ENCODE measurements at places on chromosomes 6 and 20.
A peak's percentile ranks its signal among the peaks of the same experiment; 100 is the strongest.

GRCh38 chr6:152338335-152339125 is 298.6 kb downstream of the SYNE1 start:
- no peak for DNase-seq

GRCh38 chr6:53593001-53593488 is 48.1 kb upstream of the GCLC start:
- DNase-seq, result no peak

GRCh38 chr6:37021356-37022129 is 16.1 kb downstream of the FGD2 start:
- DNase-seq, result no peak

- DNase-seq, result no peak
These were observed 27.8 kb upstream of the MYCT1 start for GRCh38 chr6:152669895-152670294.

DNA sequence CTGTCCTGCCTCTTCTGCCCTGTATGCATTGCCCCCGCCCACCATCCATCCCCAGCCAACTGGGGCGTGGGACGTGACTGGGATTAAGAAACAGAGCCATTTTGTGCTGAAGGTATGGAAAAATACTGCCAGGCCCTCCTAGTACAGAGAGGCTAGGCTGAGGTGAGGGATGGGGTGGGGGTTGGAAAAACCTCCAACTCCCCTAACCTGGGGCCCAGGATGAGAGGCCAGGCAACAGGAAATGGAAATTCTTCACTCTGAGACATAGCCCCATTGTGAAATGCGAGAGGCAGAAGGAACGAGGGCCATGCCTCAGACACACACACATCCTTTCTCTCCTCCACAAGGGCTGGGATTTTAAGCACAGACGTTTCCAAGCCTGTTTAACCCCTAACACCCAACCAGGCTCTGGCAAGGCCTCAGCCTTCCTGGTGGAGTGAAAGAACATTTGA is 19.9 kb downstream of the KCNK5 start:
- no peak for DNase-seq

DNA sequence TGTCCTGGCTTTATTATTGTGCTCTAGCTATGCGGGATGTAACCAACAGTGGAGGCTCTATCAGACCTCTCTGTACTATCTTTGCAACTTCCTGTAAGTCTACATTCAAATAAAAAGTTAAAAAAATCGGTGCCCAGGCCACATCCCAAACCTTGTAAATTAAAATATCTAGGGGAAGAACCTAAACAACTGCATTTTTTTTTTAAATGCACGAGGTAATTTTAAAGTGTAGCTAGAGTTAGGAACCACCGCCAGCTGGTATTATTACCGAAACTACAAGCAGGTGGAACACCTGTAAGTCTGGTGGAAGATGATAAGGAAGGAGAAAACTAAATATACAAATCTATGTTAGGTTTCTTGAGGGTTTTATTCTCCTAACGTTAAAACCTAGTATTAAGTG is 34.5 kb upstream of the ID4 start:
- DNase-seq, result no peak

- no peak for DNase-seq
These were observed at the start of gene PTPRK for GRCh38 chr6:128520436-128521281. Gene PTPRK, minus strand, starts transcription at chr6:128520599. Its CDS starts 241 bp downstream, at chr6:128520358.

DNA sequence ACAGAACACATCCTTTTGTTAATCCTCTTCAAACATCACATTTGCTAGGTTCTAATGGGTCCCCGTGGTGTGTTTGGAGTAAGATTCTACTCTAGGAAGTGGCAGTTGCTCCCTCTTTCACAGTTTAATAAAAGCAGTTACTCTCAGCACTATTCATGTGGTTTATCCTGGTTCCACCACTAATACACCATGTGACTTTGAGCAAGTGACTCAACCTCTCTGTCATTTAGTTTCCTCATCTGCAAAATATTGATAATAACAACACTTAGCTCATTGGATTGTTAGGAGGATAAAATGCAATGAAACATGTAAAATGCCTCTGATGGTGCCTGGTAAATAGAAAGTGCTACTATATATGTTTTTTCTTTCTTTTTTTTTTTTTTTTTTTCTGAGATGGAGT is 488.0 kb upstream of the NOX3 start:
- DNase-seq, result no peak

DNA sequence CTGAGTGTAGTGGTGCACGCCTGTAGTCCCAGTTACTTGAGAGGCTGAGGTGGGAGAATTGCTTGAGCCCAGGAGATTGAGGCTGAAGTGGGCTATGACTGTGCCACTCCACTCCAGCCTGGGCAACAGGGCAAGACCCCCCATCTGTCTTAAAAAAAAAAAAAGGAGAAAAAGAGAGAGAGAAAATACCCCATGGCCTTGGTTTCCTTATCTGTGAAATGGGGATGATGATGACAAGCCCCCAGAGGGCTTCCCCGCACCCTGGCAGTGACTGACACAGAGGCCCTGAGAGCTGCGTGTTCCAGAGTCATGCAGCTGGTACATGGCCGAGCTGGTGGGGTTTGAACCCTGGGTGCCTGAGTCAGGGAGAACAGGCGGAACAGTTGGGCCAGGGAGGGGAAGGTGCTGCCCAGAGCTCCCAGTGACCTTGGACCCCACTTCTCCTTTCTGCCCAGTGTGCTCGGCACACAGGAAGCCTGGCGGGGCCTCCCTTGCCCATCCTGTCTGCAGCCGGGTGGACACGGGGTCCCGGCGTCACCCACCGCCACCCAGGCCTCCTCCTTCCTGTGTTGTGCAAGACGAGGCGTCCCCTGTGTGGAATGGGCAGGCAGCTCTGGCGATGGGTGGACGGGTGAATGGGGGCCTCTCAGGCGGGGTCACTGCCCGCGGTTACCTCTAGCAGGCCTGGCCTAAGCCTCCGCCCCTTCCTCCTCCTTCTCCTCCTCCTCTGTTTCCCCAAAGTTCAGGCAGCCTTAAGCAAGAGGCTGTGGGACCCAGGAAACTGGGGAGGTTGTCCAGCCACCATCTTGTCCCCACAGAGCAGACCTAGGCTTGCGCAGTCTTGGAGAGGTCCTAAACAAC is 84.2 kb downstream of the CEBPB start:
- no peak for DNase-seq

- DNase-seq, result no peak
These were observed 231.0 kb downstream of the HIVEP2 start for GRCh38 chr6:142713959-142714358.

GRCh38 chr6:84095156-84095555 is 61.6 kb downstream of the MRAP2 start:
- DNase-seq, result no peak

GRCh38 chr6:28542440-28543296 is 17.0 kb downstream of the GPX5 start:
- DNase-seq, result no peak

DNA sequence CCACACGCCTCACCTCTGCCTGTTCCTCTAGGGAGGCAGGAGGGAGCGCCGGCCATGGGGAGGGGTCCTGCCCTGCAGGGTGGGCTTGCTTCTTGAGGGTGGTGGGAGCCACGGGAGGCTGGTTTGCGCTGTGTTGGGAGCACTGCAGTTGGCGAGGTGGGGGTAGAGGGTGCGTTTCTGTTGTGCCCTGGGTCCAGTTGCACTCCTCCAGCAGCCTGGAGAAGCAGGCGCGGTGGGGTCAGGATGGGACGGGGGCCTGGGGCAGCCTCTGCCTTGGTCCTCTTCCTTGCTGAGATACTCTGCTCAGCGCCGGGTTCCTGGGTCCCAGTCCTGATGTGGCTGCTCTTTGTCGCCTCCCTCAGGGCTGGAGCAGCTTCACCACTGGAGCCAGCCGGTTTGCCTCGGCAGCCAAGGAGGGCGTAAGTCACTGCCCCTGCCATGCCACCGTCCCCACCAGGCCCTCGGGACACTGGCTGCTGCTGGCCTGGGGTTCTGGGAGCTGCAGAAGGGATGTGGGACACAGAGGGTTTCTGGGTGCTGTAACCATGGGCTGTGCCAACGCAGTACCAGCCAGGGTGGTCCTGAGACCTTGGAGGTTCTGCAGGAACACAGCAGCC is 8.4 kb downstream of the ARFGAP1 start:
- no peak for DNase-seq

- DNase-seq, result no peak
These were observed 3.6 kb upstream of the HS3ST5 start for GRCh38 chr6:114346451-114346850.

- no peak for DNase-seq
These were observed 52.9 kb downstream of the ARID1B start for GRCh38 chr6:156830126-156830525.

GRCh38 chr6:168528474-168529095 is 87.6 kb downstream of the SMOC2 start:
- DNase-seq, result no peak

- DNase-seq, result no peak
These were observed 470.5 kb upstream of the CITED2 start for GRCh38 chr6:139844907-139845306.

GRCh38 chr6:170442596-170442995 is 110.5 kb downstream of the PSMB1 start:
- DNase-seq, result no peak

DNA sequence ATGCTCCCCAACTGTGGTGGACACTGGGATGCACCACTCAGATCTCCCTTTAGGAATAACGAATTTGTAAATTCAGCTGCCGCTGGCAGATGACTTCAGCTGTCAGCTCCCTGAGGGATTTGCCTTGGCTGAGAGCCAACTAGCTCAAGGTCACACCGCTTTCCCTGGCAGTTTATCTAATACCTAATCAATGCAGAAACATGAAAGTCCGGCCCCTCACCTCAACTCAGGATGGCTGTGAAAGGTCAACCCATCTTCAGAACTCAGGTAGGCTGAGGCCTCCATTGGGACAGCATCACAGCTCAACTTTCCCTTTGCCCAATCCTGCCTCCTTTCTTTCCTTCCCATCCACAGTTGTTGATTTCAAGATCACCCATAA is 22.8 kb upstream of the SCGN start:
- no peak for DNase-seq

DNA sequence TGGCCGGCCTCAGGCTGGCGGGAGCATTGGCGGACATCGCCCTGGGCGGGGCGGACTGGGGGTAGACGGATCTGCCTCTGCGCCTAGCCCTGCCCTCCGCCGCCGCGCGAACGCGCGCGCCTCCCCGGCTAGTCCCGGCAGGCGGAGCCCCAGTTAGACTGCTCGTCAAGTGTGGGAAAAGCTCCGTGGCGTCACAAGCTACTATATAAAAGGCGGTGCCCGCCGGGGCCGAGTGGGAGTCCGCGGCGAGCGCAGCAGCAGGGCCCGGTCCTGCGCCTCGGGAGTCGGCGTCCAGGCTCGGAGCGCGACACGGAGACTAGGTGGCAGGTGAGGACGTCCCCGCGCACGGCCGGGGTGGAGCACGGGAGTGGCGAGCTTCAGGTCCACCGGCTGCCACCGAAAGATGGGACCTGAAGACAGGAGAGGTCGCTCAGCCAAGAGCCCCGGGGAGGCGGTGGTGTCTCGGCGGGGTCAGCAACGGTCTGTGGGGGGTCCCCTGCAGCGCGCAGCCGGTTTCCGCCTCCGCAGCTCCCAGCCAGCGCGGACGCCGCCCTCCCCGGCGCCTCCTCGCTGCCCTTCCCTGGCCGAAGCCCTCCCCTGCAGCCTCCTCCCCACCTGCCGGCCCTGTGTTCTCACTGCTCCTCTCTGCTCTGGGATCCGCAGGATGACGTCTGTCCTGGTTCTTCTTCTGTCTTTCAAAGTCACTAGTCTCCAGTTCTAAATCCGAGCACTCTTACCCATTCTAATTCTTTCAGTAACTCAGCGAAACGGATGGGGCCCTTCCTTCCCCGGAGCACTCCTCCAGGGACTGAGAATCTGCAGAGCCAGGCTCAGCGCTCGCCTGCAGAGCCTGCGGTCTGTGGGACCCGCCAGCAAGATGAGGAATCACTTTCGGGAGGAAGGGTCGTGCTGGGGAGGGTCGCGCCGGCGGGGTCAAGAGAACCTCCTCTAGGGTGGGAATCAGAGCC is 4.3 kb upstream of the RIPK1 start:
- peak; percentile 51 for DNase-seq

GRCh38 chr20:62739067-62739466 is 30.4 kb downstream of the NTSR1 start:
- DNase-seq, result no peak

DNA sequence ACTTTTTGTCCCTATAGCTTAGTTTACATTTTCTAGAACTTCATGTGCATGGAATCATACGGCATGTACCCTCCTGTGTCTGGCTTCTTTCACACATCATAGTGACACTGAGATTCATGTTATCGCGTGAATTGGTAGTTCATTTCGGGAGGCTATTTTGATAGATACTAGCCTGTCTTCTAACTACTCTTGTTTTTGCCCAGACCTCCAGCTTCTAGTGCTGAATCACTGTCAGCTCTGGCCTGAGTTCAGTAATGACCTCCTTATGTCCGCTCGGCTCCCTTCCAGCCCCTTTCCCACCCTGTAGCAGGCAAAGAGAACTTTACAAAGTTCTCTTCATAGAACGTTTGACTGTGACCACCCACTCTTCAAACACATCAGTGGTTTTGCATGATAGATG is 14.1 kb downstream of the MYBL2 start:
- DNase-seq, result no peak

DNA sequence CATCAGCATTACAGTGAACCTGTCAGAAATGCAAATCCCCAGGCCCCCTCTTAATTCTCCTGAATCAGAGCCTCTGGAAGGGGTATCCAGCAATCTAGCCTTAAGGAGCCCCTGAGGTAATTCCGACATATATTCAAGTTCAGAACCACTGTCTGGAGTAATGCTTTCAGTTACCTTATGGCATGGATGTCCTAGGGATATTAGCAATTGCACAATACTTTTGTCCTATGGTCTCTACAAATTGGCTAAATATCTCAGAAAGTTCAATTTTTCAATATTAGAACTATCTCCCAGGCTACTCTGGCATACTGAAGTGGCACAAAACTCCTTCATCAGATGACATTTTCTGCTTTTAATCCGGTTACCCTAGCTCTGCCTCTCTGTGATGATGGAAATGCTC is 6.4 kb downstream of the NSFL1C start:
- DNase-seq, result no peak

All from NCI-H187 treated with DMSO at 0.1 percent for 48 hours (cell line).